ENCODE measurements at places on chromosomes 5 and 9.

- DNase-seq, result no peak
Measured at GRCh38 chr9:105425816-105426433, 21.9 kb upstream of the FSD1L start.

- DNase-seq, result no peak
Measured at GRCh38 chr5:2381861-2382260, 369.6 kb downstream of the IRX2 start.

- DNase-seq, result no peak
Measured at GRCh38 chr5:1004461-1005248, 3.9 kb upstream of the NKD2 start.

GRCh38 chr9:8188723-8189407, 389.3 kb upstream of the DMAC1 start:
- no peak for DNase-seq

DNA sequence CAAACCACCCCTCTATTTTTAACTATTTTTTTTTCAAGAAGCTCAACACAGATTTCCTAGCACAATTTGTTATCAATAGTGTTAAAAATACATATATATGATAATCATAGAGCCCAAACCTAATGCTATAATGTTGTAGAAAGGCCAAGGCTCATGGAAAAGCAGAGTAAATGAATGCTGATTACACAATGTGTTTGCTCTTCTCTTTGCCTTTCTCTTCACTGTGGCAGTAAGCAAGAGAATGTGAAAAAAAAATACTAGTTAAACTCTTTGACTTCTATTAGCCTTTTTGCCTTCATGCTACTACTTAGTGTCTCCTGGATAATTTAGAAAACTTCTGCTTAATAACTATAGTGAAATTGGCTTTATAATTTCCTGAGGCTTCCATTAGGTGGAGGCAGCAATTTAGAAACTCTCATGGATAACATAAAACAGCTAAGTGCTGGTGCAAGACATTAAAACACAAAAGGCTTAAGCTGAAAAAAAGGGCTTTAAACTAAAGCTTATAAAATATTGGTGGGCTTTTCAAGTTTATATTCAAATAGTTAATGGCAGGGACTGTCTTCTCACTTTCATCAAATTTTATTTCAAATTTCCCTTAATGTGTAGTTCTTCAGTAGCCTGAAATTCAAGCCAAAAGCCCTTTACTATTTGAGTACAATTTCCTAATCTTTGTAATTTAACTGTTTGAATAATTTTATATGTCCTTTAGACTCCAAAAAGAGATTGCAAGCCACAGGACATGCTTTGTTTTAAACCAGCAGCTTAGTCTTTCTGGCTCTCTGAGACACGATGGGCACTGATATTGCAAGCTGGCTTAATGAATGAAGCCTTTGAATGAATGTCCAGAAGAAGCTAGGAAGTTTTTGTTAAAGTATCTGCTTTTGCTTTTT, 2031.8 kb upstream of the CDH6 start:
- DNase-seq, result no peak

DNA sequence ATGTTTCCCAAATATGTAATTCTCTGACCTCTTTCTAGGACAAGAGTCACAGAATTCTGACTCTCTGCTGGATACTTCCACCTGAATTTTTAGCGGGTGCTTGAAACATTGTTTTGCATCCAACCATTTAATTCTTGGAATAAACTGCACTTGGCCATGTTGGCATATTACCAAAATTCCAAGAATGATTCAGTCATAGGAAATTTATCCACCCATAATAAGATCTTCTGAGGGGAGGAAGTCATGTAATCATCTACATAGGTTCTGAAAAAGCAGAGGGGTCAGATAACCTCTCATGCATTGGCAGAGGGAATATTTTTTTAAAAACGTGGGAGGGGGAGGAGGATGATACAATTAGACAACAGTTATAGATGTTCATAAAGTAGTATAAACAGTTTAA, 156.9 kb downstream of the PAM start:
- DNase-seq, result peak; percentile 17

DNA sequence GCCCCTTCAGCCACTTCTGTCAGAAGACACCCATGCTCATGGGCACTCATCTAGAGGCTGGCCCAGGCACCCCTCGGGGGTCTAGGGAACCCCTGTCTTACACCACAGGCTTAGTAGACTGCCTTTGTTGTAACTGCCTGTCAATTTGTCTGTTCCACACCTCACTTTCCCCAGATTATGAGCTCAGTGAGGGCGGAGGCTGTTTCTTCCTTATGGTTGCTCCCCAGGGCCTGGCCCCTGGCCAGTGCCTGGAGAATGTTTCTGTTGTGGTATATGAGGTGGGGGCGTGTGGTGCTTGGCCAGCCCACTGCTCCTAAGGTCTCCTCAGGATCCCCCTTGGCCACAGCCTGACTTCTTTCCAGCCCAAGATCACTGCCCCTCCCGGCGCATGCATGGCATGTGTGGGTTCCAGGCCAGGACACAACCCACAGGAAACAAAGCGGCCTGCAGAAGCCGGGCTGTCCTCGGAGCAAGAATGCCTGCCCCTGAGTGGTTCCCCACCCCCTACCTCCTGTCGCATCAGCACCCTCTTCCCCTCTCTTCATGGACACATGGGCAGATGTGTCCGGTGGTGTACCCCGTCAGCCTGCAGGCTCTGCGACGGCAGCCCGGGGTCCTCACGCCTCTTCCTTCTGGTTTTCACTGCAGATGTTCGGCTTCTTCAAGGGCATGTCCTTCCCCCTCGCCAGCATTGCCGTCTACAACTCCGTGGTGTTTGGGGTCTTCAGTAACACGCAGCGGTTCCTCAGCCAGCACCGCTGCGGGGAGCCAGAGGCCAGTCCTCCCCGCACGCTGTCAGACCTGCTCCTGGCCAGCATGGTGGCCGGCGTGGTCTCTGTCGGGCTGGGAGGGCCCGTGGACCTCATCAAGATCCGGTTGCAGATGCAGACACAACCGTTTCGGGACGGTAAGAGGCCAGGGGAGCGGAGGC, 17.7 kb downstream of the SLC25A48 start:
- DNase-seq, result no peak

DNA sequence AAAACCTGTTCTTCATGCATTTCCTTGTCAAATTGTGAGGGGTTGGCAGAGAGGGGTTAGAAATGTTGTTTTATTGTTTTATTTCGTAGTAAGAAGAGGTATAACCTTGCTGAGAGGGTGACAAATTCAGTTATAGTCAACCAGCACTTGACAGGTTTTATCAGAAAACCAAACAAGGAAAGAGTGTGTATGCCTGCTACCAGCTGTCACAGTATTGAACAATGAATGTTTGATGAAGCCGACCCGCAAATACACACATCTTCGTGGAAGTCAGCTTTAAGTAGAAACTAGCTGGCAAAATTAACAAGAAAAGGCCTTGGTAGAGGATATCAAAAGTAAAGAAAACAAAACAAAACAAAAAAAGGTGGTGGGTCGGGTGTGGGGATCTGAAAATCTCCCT, 214.6 kb upstream of the TLE4 start:
- DNase-seq, result no peak

DNA sequence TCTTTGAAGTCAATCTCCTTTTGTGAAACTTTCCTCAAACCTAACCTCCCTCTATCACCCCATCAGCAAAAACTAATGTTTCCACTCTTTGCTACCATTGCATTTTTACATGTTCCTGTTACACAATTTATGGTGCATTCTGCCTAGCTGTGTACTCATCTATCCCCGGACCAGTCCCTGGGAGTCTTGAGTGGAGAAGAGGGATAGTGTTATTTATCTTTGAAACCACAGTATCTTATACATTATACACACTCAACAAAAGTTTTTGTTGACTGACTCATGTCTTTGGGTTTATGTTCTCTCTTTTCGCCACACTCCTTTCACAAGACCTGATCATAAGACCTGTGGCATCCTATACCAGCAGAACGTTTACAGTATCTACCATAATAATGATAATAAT, 26.4 kb downstream of the TNFAIP8 start:
- no peak for DNase-seq

Data from AG04449 (cell line).